ENCODE measurements at places on chromosomes 1 and 21. TPM values are rescaled to one million over a fixed set of nuclear protein-coding genes. Genes with fewer than 3 reads are reported as not detected.

- DNase-seq: no peak
Observed at GRCh38 chr1:214440219-214440965, 111.0 kb downstream of the PTPN14 start.

GRCh38 chr1:224106568-224107281, 7.2 kb upstream of the FBXO28 start:
- DNase-seq: peak; percentile 55

GRCh38 chr1:218426343-218426657, 81.2 kb downstream of the TGFB2 start:
- no peak for DNase-seq

DNA sequence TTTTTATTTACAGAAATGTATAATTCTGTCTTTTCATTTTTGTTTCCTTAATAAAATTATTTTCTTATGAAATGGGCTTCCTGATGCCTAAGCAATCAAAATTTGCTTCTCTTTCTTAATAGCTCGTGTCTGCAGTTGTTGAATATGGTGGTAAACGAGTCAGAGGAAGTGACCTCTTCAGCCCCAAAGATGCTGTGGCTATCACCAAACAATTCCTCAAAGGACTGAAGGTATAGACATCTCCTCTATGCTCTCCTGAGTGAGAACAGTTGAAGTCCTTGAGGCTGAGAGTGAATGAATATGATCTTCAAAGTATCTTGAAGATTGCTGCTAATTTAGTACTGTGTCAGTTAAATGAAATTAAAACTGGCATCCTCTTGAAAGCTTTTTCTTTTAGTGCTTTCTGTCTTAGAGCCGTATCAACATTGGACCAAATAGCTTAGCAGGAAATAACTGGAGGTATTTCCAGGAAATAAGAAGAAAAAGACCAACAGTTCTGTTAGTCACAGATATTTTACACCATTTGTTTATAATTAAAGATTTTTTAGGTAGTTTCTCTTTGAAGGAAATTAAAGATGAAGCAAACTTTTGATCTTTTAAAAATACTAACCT, 24.7 kb downstream of the VPS45 start:
- no peak for DNase-seq

GRCh38 chr1:76868154-76868882, 1.0 kb downstream of the ST6GALNAC5 start:
- no peak for DNase-seq

DNA sequence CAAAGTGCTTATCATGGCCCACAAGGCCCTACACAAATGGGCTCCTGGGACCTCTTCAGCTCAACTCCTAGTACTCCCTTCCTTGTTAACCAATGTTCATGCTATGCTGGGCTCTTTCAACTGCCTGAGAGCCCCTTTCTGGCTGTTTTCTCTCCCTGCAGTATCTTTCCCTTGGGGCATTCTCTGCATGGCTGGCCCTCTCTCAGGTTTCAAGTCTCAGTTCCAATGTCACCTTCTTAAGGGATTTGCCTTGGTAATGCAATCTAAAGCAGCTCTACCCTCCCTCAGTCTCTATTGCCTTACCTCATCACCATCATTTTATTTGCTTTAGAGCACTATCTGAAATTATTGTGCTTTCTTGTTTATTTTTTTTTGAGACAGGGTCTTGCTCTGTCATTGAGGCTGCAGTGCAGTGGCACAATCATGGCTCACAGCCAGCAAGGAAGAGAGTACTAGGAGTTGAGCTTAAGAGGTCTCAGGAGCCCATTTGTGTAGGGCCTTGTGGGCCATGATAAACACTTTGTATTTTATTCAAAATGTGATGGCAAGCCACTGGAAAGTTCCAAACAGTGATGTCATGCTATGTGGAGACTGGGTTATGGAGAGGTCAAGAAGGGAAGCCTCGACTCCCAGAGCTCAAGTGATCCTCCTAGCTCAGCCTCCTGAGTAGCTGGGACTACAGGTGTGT, 63.4 kb upstream of the SRSF10 start:
- no peak for DNase-seq

GRCh38 chr1:227733309-227733705, 1.8 kb downstream of the JMJD4 start:
- no peak for DNase-seq

DNA sequence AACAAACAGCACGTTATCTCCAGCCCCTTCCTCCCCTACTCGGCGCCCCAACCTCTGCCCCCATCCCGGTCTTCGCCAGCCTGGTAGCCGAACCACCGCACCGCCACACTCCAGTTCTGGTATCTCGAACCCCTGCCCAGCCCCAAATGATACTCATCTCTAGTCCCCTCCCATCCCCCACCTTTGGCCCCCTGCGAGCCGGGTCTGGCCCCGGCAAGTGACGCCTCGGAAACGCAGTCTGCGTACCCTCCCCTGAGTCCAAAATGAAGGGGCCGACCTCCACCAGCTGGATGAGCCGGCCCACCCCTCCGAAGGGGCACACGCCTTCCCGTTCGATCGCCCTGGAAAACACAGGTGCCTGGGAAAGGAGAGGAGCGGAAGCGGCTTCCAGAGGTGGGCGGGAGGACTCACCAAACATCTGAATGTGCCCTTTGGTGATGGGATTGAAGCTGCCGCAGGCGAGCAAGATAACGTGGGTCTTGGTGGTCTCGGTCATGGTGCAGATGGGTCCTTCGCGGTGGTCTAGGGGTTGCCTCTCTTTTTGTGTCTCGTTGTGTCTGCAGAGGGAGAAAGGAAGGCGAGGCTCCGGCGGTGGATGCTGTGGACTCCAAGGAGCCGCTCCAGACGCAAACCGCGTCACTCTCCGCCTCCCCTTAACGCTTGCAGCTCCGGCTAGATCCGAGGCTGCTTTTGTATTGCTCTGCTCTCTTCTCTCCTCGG, at the start of gene NMNAT2:
Gene NMNAT2, minus strand, starts transcription at position 609 of the 720 bp plus-strand sequence. Its CDS starts 113 bp downstream, at position 496.
- no peak for DNase-seq

- DNase-seq: no peak
Observed at GRCh38 chr1:53292690-53293089, 35.2 kb downstream of the LRP8 start.

GRCh38 chr1:73673971-73674370, 524.0 kb downstream of the LRRIQ3 start:
- DNase-seq: no peak

DNA sequence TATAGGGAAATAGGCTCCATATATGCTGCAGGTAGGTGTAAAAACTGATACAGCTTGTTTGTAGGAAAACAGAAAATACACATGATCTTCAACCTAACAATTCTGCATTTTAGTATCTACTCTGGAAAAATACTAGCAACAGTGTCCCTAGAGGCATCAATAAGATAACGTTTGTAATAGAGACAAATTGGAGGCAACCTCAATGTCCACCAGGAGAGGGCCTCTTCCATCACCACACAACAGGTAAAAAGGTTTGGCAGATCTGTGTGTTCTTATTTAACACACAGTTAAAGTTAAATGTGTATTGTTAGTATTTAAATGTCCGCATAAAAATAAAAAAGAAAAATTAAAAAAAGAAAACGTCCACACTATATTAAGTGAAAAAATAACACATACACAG, 5.4 kb downstream of the EIF2D start:
- DNase-seq: no peak

DNA sequence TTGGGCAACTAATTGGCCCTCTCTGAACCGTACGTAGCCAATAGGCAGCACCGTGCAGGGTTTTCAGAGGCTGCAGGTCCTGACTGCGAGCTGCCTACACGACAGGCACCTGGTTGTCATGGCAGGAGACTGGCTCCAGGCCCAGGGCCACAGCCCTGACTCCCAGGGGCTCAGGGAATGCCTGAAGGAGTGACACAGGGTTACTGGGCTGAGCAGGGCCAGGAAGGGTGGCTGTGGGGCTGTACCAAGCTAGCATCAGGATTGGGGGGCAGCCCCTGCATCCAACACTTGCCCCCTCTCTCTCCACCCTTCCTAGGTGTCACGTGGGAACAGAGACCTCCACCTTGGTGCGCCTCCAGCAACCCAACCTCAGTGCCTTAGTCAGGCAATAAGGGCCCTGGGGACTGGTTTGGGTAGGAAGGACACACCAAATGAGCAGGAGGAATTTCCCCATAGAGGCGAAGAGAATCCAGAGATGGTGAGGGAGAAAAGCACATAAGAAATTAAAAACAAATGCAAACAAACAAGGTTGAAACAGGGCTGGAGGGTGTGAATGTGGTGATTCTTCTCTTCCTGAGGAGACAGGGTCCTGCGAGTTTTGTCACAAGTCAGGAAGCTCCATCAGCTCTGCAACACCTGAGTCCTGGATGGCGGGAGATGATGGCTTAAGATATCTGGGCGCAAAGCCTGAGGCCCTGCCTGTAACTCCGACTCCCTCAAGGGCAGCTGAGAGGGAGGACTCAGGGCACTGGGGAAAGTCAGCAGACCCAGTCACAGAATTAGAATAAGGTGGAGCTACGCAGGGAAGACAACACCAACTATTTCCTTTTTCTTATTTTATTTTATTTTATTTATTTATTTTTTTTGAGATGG, 19.7 kb upstream of the RNU1-4 start:
- DNase-seq: no peak

GRCh38 chr21:46421756-46422555, 36.7 kb upstream of the DIP2A start:
- DNase-seq: no peak

- DNase-seq: no peak
Observed at GRCh38 chr21:28771790-28772501, 220.7 kb downstream of the LTN1 start.

DNA sequence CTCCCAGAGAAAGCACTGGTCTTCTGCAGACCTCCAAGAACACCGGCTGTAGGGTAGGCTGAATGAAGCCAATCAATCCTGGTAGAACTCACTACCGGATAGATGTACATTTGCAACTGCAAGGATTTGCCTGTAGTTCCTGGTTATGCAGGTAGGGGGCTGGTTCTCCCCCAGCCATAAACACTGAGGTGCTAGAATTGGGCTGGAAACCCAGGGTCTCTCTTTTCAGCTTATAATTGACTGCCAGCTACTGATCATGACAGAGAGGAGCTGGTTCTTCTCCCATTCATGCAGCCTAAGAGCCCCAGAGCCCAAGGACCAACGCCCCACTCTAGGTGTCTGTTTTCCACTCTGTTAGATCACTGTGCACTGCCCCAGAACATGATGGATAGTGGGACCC, 21.5 kb upstream of the MTARC2 start:
- DNase-seq: no peak

- no peak for DNase-seq
Observed at GRCh38 chr1:209222826-209223225, 360.7 kb upstream of the CAMK1G start.

DNA sequence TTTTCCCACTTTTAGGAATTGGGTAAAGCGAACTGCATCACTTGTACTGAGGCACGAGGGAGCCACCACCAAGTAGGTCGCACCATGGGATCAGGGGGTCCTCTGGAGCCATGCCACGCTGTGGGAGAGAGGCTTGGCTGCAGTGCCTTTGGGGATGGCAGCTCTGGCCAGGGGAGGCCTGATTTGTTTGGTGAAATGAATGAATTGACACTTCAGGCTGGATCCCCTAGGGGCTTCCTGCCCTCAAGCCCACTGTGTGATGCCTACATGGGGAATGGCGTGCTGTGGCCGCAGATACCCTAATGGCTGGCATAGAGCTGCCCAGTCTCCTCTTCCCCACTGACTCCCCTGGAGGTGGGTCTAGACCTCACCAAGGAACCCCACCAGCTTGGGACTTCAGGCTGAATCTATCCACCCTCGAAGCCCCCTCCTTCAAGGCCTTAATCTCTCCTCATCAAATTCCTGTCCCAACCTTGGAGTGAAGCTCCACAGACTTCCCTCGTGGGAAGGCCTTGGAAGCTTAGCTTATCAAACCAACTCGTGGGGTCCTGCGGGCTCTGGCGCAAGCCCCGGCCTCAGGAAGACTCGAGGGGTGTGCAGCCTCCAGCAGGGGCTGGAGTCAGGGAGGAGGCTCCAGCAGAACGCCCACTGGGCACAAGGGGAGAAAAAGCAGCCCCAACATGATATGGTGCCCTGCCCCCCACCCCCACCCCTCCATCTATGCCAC, 64.6 kb downstream of the VWA5B1 start:
- no peak for DNase-seq

DNA sequence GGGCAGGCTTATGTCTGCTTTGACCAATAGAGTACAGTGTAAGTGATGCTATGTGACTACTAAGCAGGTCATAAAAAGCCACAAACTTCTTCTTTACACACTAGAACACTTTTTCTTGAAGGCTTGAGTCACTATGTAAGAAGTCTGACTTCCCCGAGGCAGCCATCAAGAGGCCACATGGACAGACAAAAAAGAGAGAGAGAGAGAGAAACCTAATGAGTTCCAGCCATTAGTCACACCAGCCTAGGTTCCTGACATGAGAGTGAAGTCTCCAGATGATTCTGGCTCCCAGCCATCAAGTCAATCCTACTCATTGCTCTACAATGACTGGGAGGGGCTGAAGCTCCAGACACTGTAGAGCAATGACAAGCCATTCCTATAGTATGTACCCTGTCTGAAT, 101.4 kb downstream of the LHX9 start:
- no peak for DNase-seq

GRCh38 chr1:212669102-212669501, 30.5 kb downstream of the BATF3 start:
- no peak for DNase-seq

GRCh38 chr1:80248886-80249285, 1242.4 kb upstream of the ADGRL4 start:
- DNase-seq: no peak

- DNase-seq: no peak
Observed at GRCh38 chr1:178768423-178768822, 43.4 kb downstream of the RALGPS2 start.

- no peak for DNase-seq
Observed at GRCh38 chr1:244205171-244205570, 154.1 kb downstream of the ZBTB18 start.

DNA sequence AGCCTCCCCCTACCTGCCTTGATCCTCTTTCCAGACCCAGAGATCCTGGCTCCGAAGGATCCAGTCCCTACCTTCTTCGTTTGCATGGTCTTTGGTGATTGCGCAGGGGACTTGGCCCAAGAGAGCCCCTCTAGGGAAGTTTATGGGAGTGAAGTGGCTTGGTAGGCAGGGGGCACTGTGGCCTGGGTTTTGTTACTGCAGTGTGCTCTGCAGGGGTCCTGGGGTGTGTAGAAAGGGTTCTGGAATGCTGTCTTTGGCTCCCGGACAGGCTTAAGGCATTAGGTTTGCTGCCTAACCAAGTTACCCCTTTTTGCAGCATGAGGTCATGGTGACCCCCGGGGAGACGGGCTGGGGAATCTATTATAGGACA, 3.8 kb downstream of the ATP8B2 start:
- DNase-seq: no peak

- DNase-seq: no peak
Observed at GRCh38 chr1:109807822-109808680, 44.3 kb upstream of the EPS8L3 start.

GRCh38 chr1:66088787-66089186, 296.1 kb downstream of the PDE4B start:
- DNase-seq: no peak

- DNase-seq: no peak
Observed at GRCh38 chr1:50109647-50110075, 941 bp downstream of the ELAVL4 start.

GRCh38 chr1:41670217-41670957, 185.9 kb upstream of the EDN2 start:
- no peak for DNase-seq

- DNase-seq: no peak
Observed at GRCh38 chr1:18010408-18010807, 97.2 kb upstream of the IGSF21 start.

GRCh38 chr1:15022048-15022447, 131.5 kb upstream of the TMEM51 start:
- DNase-seq: peak; percentile 55

CFAP74 gene
- 0.10 TPM for total RNA-seq

FCMR gene
- total RNA-seq: 2.3 TPM

SPRR3 gene
- total RNA-seq: not detected

ZBED6 gene
- 21.9 TPM for total RNA-seq

ADAMTS4 gene
- total RNA-seq: 0.57 TPM

HSPG2 gene
- total RNA-seq: 152 TPM

HMGB4 gene
- total RNA-seq: not detected

OR2L2 gene
- total RNA-seq: 0.10 TPM

NBPF3 gene
- 4.7 TPM for total RNA-seq

GRIK3 gene
- 0.20 TPM for total RNA-seq
